Left kidney (tissue), 8 donors: ENCODE measurements at places on chromosomes 7 and 10.

DNA sequence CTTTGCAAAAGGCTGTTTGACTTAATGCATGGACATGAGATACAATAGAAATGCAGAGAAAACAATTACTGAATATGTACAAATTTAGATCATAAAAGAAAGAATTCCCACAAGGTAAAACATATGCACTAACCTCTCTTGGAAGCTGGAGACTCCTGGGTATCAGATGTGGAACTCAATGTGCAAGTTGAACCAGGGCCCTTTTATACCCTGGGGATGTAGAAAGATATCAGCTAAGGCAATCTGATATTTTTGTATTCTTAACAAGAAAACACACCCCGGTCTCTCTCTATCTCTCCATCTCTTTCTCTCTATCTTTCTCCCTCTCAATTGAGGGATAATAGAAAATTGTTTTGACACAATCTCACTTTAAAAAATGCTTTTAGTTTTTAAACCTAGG is at the start of gene IDI2:
Gene IDI2 (minus strand): TSS at position 177 of the 400 bp plus-strand sequence. CDS start 1,136 bp downstream, outside the sequence.
- no peak for DNase-seq

DNA sequence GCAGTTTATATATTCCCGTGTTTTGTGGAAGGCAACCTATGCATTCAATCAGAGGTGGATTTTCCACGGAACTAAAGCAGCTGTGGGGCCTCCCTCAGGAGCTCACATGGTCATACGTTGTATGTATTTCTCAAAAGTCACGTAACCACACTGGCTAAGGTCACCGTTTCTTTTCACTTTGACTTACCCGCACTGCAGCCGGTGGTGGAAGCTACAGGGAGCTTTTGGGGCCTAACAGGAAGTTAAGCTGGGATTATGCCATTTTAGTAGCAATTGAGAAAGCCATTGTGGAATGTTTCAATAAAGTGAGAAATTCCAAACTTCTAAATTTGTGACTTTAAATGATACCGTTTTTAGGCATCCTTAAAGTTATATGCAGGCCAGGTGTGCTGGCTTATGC is 111.2 kb upstream of the KLF6 start:
- DNase-seq = no peak

DNA sequence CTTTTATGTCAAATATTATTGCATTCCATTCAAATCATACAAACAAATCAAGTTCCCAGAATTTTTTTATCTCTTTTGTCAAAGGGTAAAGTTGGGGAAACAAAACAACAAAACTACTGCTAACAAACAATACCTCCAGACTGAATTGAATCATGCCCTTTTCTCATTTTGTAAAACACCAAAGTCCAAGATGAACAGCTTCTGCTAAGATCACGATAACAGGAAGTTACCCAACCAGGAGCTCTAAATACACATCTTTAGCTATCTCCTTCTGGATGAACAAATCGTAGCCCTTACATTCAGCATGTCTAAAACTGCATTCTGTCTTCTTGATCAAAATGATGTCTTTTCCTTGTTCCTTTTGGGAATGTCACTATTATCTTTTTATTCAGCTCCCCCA is 97.4 kb downstream of the CTTNBP2 start:
- DNase-seq = no peak

GRCh38 chr10:79220307-79220706 is 127.0 kb upstream of the PPIF start:
- no peak for DNase-seq

DNA sequence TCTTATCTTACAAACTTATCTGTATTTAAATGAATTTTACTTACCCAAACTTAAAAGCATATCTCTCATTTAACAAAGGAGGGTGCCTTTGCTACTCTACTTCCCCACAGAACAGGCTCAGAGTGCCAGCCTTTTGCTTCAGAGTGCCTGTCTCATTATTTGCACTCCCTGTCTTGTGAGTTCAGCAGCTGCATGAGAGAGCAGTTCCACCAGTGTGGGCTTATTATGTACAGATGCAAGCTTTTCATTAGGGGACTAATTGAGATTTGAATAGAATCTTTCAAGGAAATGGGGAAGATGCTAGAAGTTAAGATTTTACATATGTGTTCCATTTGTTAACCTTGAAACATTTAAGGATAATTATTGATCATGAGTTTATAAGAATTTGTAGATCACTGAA is 310.2 kb upstream of the LRRN3 start:
- no peak for DNase-seq

- no peak for DNase-seq
Measured at GRCh38 chr10:14438576-14438975, 107.9 kb upstream of the FRMD4A start.

DNA sequence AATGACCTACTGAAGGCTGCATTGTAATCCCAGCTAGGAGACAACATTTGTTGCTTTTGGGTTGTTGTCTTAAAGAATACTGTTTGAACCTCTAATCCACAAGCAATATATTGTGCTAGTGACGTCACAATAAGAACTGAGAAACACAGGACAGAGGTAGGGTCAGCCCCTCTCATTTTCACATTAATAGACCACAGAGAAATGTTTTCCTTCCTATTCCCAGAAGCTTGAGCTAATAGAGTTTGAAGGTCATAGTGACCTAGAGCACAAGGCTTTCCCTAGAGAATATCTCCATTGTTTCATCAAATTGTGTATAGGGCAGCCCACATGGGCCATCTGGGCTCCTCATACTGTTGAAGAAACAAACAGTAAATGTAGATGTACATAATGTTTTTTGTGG is 300.9 kb upstream of the AKR1E2 start:
- no peak for DNase-seq

DNA sequence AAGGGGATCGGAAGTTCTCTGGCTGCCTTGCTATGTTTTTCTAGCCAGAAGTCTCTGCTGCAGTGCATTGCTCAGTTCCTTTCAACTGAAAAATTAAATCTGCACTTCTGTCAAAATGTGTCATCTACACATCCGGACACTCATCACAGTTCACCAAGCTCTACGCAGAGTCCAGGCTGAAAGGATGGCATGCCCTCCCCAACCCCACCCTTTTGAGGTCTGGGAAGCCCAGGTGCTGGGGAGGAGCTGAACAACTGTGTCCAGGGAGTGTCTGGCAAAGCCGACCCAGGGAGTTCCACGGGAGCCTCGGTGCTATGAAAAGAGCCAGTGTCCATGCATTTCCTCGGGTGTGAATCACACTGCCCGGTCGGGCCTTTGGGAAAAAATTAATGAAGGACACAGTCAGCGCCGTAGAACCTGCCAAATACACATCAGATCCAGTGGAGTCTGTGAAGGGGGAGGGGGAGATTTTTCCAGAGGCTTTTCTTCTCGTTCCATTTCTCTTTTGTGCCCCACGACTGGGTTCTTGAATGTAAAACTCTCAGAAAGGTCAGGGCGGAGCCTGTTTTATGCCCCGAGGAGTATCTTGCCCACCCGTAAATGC is 757 bp upstream of the PALS2 start:
- no peak for DNase-seq

DNA sequence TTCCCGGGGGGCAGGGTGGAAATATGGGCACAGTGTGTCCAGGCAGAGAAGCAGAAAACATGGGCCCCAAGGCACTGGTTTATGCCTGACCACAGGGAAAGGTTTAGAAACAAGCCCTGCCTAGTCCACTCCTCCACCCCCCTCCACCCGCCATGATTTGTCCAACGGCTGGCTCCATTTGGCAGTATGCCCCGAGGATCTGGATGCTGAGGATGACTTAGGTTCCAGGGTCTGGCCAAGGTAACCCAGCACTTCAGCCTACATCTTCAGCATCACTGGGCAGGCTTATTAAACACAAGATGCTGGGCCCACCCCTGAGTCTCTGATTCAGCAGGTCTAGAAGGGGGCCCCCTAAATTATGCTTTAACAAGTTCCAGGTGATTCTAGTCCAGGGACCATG is 121.9 kb downstream of the RALA start:
- no peak for DNase-seq

DNA sequence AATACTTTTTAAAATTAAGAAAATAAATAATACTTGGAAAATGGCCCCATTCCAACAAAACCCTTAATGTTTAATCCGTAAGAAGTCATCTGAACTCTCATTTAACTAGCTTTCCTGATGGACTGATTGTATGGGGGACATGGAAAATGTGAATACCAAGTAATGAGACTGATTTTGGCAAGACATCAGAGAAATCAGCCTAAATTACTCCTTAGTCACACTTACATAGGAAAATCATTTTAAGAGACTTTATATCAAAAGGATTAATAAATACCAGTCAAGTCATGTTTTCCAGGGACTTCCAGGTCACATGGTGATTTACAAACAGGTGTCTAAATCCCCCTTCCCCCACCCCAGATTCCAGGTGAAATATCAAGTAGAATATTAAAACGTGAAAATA is 58.2 kb downstream of the GRM8 start:
- peak; percentile 21 for DNase-seq
